GM23248 (cell line): ENCODE measurements at places on chromosomes 7 and 10.

- DNase-seq = no peak
Measured at GRCh38 chr10:17764142-17764541, 12.1 kb downstream of the TMEM236 start.

DNA sequence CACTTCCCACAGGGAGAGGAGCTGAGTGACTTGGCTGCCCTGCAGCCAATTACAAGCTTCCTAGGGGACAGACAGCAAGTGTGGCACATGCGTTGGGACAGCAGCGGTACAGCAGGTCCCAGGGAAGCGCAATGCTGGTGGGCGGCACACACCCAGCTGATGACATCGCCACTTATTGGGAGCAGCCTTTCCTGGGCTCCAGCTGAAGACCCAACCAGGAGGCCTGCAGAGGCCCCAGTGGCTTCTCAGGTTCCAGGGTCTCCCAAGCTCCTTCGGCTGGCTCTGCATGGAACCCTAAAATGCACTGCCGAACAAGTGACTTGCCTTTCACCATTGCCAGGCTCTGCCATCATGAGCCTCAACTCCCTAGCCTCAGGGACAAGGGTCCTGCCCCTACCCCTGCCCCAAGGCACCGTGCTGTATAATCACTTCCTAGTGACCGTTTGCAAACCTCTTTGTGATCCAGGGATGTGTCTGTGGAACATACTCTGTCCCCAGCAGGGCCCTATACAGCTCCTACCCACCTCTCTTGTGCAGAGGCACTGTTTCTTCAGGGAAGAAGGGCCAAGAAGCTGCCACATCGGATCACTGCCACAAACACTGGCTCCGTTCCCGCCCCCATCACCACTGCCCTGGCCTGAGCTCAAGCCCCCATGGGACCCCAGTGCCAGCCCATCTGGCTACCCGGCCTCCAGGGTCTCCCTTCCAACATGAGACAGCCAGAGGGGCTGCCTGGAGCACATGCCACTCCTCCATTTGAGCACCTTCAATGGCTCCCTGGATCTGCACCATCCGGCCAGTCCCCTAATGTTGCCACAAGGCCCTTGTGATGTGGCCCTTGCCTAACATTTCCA, 19.3 kb upstream of the SLIT1 start:
- no peak for DNase-seq

GRCh38 chr10:103451091-103451813, 918 bp downstream of the CALHM2 start:
- DNase-seq = peak; percentile 81

GRCh38 chr10:89853781-89854191, 152.4 kb downstream of the KIF20B start:
- DNase-seq = no peak

- no peak for DNase-seq
Measured at GRCh38 chr10:112912410-112912928, 37.6 kb upstream of the TCF7L2 start.

DNA sequence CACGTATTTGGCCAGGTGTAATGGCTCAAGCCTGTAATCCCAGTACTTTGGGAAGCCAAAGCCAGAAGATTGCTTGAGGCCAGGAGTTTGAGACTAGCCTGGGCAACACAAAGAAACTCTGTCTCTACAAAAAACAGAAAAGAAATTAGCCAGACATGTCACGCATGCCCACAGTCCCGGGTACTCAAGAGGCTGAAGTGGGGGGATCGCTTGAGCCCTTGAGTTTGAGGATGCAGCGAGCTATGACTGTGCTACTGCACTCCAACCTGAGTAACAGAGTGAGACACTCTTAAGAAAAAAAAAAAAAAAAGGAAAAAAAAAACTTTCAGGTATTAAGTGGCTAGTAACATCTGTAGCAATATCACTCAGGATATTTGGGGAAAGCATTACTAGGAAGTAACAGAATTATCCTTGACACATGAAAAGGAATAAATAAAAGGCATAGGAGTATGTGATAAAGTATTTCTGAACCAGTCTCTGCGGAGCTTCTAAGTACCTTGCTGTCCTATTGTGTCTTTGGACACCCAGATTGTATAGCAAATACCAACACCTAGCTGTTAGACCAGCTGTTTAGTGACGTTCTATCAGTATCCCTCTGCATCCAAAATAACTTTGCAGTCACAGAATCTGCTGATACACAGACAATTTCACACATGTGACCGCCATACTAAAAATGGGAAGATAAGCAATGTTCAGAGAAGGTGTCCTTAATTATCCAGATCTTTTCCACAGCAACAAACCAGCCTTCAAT, 74.4 kb downstream of the CYTH3 start:
- DNase-seq = no peak

DNA sequence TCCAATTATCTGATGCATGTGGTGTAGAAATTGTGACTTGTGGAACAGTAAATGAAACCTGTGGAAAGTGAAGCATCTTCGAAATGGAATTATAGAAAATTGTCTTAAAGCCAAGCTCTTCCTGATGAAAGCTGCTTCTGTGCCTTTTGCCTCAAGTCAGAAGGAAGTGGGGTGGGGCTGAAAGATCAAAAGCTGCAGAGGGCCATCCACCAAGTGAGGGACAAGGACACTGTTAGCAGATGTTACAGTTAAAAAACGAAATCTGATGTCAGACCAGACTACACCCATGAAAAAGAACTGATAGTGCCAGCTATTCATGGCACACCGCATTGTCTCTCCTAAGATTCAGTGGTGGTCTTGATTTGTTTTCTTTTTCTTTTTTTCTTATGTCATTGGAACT, 23.8 kb upstream of the WASL start:
- DNase-seq = no peak

GRCh38 chr10:122703483-122704448, 4.1 kb upstream of the C10orf120 start:
- peak; percentile 87 for DNase-seq

DNA sequence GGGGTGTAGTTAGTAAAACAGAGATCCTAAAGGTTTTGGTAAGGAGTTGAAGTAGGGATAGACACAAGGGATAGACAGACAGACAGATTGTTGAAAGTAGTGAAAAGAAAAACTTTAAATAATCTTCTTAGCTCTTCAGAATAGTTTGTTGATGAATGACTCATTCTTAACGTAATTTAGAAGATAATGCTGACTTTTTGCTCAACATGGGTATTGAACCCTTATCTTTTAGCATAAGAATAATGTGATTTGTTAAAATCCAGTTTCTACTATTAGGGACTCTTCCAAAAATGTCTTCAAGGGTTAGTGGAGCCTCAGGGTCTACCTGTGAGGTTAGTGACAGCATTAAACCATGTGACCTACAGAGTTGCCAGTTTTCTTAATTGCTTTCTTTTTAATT, 411.2 kb downstream of the ETV1 start:
- DNase-seq = no peak

DNA sequence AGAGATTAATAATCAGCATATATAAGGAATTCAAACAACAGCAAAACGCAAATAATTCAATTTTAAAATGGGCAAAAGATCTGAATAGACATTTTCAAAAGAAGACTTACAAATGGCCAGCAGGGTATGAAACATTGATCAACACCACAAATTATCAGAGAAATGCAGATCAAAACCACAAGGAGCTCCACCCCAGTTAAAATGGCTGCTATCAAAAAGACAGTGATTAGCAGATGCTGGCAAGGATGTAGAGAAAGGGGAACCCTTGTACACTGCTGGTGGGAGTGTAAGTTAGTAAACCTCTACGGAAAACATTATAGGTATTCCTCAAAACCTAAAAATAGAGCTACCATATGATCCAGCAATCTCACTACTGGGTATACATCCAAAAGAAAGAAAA, 128.0 kb upstream of the CACUL1 start:
- DNase-seq = no peak

DNA sequence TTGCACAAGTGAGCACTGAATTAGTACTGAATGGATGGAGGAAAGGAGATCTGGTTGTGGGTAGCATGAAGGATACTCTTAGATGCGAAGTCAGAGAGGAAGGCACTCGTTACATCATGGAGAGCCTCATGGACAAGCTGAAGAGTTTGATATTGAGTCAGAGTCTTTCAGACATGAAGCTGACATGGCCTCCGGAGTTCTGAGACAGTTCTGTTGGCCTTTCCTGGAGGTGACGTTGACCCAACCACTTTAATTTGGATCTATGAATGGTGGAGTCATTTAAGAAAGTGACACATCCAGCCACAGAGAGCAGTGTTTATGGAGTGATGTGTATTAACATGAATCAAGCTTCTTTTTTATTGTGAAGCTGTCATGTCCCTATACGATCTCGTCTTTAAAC, 286.3 kb upstream of the CDC14C start:
- DNase-seq = no peak

- DNase-seq = no peak
Measured at GRCh38 chr7:36058020-36058592, 94.9 kb upstream of the EEPD1 start.

DNA sequence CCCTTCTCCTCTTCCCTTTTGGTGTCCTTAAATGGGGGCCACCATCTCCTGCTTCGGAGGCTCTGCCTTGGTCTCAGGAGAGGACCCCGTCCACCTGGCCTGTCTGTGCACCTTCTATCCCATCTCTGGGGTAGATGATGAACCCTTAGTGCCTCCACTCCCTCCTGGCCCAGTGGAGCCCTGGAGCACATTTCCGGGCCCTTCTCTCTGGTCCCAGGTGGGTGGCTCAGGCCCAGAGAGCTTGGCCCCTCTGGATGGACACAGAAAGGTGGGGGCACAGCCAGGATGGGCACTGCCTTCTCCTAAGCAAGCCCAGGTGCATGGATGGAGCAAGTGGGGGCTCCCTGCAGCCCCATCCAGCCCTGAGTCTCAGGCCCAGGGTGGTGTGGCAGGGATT, 121.4 kb upstream of the RET start:
- DNase-seq = no peak

GRCh38 chr7:28155019-28155660, 25.5 kb downstream of the JAZF1 start:
- peak; percentile 47 for DNase-seq

DNA sequence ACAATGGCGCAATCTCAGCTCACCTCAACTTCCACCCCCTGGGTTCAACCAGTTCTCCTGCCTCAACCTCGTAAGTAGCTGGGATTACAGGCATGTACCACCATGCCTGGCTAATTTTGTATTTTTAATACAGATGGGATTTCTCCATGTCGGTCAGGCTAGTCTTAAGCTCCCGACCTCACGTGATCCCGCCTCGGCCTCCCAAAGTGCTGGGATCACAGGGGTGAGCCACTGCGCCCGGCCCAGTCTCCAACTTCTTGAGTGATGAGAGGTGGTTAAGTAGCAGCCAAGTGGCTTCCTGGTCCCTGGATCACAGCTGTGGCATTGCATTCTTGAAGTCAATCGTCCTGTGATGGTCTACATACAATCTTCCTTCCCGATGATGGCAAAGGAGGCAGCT, 46.1 kb upstream of the NFE2L3 start:
- no peak for DNase-seq

DNA sequence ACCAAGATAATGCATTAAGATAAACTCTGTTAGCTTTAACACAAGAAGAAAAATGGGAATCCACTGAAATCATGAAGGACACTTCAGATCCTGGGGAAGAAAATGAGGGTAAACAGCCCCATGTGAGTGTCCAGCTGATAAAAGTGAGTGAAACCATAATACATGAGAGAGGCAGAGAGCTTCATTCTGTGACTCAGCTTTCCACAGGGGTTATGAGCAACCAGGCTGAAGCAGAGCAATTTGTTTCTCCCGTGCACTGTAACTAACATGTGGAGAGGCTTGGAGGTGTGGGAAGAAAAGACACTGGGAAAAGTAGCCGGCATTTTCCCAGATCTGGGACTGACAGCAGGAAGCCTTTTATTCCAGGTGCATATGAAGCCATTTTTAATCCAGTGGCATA, 971.7 kb downstream of the ANKRD7 start:
- DNase-seq = no peak

DNA sequence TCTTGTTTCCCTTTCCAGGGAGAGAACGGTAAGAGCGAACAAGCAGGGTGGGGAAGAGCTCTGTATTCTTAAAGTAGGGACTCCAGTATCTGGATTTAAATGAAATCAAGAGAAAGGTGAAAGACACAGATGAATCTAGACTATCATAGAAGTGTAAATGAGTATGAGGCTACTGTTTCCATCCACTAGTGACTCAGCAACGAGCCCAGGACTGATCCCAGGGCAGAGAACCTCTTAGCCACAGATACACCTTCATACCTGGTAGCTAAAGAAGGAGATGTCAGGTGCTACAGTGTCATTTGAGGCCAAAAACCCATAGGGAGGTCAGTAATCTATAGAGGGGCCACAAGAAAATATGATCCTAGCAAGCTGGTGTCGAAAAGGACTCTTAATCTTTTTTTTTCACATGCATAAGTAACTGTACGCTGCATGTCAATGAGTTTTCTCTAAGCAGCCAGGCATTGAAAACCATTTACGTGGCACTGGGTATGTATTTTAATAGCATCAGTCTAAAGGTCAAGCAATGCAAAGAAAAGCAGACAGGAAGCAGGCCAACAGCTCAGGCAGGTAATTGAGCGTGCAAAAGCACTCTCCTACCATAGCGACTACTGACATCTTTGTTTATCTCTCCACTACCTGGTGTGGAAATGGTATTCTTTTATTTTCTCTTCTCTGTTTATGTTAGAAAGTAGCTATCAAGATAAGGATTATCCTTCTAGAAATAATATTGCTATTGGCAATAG, 91.5 kb upstream of the EGR2 start:
- no peak for DNase-seq

DNA sequence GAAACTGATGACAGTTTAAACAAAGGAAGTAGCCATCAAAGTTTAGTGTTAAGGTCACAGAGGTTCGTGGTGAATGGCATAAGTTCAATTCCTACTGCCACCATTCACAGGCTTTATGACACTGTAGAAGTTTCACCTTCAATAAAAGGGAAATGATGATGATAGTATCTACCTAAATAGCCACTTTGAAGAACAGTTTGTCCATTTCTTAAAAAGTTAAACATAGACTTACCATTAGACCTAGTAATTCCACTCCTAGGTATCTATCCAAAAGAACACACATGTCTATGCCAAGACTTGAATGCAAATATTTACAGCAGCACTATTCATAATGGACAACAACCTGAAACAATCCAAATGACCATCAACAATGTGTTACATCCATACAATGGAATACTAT, 18.9 kb upstream of the GSTK1 start:
- no peak for DNase-seq

- DNase-seq = peak; percentile 54
Measured at GRCh38 chr10:89887830-89888229, 186.4 kb downstream of the KIF20B start.

GRCh38 chr7:12701433-12701832, 14.0 kb downstream of the ARL4A start:
- peak; percentile 10 for DNase-seq

DNA sequence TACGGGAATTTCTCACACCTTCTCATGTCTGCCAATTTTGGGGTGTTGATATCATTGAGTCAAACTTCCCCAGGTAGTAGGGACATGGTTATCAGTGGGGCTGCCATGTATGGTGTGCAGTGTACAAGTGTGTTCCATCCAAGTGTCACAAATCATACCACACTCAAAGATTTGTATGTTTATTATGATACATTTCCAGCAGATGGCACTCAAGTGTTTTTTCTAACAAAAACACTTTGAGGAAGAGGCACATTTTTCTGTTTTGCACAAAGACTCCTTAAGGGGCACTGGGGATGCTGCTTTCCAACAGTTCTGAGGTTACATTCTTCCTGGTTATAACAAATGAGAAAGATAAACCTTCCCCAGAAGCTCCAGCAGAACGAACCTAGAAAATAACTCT, 414.5 kb downstream of the REEP3 start:
- no peak for DNase-seq

GRCh38 chr7:12456506-12456905, 52.8 kb upstream of the VWDE start:
- no peak for DNase-seq
